Activated naive CD4-positive, alpha-beta T cell treated with anti-CD3 and anti-CD28 coated beads, Interleukin-2, amount 50 U/mL, for 72 hours (primary cell): ENCODE measurements at places on chromosomes 1 and 21. TPM values are rescaled to one million over a fixed set of nuclear protein-coding genes. Genes with fewer than 3 reads are reported as not detected.

BRDT gene
- not detected for total RNA-seq

PRDM16 gene
- total RNA-seq, result not detected

FBXO2 gene
- 1.9 TPM for total RNA-seq

DNA sequence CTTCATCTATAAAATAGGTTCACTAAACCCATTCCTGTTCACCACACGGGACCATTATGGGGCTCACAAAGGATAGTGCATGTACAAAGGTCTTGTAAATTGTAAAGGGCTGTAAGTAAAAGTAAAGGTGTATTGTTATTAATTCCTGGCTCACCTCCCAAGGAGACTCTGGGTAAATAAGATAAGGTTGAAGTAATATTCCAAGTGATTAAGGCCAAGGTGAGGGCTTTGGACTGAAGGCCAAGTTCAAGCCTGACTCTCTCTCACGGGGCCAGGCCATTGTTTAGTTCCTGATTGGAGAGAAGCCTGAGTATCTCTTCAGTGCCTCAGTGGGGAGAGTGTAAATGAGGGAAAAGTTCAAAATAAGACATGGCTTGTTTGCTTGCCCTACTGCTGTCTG is 19.5 kb upstream of the ZFYVE9 start:
- DNase-seq, result no peak

GRCh38 chr1:245538671-245539070 is 383.9 kb downstream of the KIF26B start:
- DNase-seq, result no peak

DNA sequence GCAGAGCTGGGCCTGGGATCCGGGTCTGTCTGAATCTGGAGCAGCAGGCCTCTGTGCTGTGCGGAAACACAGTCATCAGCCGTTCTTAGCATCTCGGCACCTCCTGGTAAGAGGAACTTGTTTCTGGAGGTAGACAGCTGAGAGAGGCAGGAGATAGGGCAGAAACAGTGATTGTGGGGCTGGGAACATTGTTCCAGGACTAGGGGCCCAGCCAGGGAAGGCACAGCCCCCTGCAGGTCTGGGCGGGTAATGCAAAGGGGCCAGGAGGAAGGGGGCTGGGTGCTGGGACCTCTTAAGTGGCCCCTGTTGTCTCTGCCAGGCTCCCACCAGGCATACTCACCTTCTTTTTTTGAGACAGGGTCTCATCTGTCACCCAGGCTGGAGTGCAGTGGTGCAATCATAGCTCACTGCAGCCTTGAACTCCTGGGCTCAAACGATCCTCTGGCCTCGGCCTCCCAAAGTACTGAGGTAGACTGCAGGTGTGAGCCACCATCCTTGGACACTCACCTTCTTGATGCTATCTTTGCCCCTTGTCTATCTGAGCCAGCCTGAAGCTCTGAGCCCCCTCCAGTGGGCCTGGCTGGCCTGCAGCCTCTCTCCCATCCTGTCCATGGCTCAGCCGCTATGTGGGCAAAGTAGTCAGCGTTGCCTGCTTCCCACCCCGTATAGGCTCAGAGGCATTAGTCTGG is 134.3 kb upstream of the ZBTB40 start:
- DNase-seq, result peak; percentile 41

DNA sequence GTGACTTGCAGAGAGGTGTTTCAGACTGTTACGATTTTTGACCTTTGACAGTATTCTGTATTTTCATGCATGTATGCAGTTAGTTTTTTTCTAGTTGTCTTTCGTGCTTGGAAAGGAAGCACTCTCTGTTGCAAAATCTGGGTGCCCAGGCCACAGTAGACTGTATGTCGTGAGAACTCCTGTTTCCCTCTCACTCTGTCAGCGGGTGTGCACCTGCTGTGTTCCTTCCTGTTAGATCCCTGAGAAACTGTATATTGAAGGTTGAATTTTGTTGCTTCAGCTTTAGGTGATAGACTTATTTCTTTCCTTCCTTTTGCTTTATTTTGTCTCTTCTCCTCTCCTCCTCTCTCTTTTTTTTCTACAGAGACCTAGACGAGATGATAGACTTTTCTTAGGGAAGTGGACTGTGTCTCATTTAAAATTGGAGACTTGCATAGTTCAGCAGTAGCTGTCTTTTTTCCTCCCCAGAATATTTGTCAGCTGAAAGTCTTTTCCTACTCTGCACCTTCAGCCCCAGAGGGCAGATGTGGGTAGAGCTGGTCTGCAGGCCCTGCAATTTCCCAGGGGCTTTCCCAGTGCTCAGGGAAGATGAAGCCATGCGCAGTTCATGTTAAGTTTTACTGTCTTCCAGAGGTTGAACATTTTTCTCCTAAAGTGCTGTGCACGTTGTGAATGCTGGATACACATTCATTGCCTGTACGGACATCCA is 1.4 kb downstream of the TRAPPC10 start:
- no peak for DNase-seq
